ENCODE measurements at places on chromosomes 4 and X. TPM values are rescaled to one million over a fixed set of nuclear protein-coding genes. Genes with fewer than 3 reads are reported as not detected.

Gene SHROOM4
- not detected for total RNA-seq

Gene SRPX2
- not detected for total RNA-seq

Gene NDST3
- total RNA-seq: not detected

Gene NHS
- 0.36 TPM for total RNA-seq

Gene NRK
- total RNA-seq: not detected

Gene GRSF1
- 32.7 TPM for total RNA-seq

Gene FGA
- not detected for total RNA-seq

Gene SMIM31
- total RNA-seq: not detected

Gene FRAS1
- total RNA-seq: not detected

Gene EGFL6
- not detected for total RNA-seq

Gene BCAP31
- 43.1 TPM for total RNA-seq

Gene NUDT10
- not detected for total RNA-seq

Gene AMOT
- 1.4 TPM for total RNA-seq

Gene PCDH18
- not detected for total RNA-seq

Gene CYBB
- total RNA-seq: 1.6 TPM

Gene MYOZ2
- total RNA-seq: not detected

Gene BEX5
- total RNA-seq: 12.4 TPM

Gene IRS4
- not detected for total RNA-seq

Gene NEXMIF
- total RNA-seq: 1.3 TPM

Gene HSPA4L
- not detected for total RNA-seq

Gene SYN1
- total RNA-seq: 0.87 TPM

Gene C4orf36
- total RNA-seq: not detected

All from CD4-positive, alpha-beta T cell (primary cell).